Stimulated activated CD4-positive, alpha-beta T cell treated with anti-CD3 and anti-CD28 coated beads, TNF-alpha, amount 100 ng/mL, for 24 hours (primary cell): ENCODE measurements at places on chromosomes 2 and 18.

- DNase-seq = no peak
Observed at GRCh38 chr18:61870151-61870550, 22.7 kb downstream of the RNF152 start.

DNA sequence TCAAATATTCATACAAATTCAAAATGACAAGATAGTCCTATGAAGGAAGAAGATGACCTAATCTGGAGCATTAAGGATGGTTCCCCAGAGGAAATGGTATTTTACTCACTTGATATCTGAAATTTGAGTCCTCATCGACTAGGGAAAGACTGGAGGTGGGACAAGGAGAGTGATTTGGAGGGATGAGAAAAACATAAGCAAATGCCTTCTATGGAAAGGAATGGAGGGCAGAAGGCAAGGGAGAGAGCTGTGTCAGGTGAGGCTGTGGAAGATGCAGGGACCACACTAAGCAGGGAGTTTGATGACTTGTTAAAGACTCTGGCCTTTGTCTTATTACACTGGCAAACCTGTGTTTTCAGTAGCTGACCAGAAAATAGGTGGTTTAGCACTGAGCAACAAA lies 38.4 kb downstream of the CALCRL start:
- DNase-seq = no peak

GRCh38 chr18:51789871-51790270 lies 550.1 kb upstream of the DCC start:
- no peak for DNase-seq

GRCh38 chr18:34483198-34483597 lies 226.9 kb upstream of the DTNA start:
- no peak for DNase-seq

DNA sequence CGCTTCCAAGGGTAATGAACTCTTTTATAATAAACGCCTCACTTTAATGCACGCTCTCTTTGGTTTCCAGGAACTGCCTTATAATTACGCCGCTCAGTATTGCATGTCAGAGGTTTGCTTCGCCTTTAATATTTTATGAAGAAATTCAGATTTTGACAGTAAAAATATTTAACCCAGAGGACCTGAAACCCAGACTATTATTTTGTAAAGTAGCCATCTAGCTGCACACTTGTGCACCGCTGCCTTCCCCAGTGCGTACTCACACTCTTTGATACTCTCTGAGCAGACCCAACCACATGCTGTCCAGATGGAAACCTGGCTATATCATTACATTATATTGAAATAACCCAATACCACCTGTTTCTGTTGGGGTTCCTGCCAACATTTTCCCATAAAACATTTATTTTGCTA lies 270.1 kb downstream of the C1D start:
- no peak for DNase-seq
